ENCODE measurements at places on chromosomes 7 and 10.

GRCh38 chr10:4257939-4258465 is 473.0 kb upstream of the KLF6 start:
- no peak for DNase-seq

DNA sequence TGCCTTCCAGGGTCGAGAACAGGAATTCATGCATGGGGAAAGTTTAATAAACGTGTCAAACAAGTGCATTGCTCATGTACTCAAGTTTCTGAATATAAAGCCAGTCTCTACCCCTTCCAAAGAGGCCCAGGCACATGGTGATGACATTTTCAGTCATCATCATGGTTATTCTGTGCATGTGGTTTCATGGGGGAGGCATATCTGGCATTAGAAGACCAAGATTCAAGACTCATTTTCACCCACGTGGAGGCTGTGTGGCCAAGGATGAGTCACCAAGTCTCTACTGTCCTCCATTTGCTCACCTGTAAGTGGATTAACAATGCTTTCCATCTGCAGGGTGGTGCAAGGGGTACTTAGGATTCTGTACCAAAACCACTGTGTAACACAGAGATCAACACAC is 34.0 kb upstream of the CNPY1 start:
- DNase-seq, result no peak

DNA sequence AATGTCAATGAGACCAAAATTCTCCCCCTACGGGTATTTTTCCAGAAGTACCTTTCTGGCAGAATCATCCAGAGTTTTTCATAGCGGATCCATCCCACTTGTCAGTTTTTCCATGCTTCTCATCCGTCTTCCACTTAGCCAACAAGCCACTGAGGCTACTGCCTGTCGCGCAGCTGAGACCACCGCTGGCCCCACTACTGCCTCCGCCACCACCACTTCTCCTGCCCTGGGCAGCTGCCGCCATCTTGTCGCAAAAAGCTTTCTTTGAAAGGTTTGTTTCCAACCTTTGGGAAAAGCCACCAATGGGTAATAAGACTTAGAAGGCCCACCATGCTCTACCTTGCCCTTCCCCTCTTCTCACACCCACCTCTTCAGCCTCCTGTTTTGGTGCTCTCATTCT is 42.1 kb downstream of the ERLIN1 start:
- DNase-seq, result no peak

DNA sequence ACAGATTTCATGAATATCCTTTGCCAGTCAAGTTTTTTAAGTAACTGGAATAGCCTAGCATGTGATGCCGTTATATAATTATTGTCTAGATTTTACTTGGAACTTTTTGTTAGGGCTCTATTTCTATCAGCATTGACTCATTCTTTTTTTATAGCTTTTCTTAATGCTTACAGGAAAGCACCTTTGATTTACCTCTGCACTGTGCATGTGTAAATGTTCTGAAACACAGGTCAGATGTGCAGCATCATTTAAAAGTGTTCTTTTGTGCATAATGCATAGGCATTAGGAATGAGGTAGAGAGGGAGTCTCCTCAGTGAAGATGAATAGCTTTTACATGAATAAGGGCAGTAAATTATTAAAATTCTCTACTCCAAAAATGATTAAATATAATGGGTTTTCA is 669.3 kb upstream of the MBL2 start:
- no peak for DNase-seq

- DNase-seq, result no peak
These were observed 94.7 kb downstream of the LARP4B start for GRCh38 chr10:836782-837181.

DNA sequence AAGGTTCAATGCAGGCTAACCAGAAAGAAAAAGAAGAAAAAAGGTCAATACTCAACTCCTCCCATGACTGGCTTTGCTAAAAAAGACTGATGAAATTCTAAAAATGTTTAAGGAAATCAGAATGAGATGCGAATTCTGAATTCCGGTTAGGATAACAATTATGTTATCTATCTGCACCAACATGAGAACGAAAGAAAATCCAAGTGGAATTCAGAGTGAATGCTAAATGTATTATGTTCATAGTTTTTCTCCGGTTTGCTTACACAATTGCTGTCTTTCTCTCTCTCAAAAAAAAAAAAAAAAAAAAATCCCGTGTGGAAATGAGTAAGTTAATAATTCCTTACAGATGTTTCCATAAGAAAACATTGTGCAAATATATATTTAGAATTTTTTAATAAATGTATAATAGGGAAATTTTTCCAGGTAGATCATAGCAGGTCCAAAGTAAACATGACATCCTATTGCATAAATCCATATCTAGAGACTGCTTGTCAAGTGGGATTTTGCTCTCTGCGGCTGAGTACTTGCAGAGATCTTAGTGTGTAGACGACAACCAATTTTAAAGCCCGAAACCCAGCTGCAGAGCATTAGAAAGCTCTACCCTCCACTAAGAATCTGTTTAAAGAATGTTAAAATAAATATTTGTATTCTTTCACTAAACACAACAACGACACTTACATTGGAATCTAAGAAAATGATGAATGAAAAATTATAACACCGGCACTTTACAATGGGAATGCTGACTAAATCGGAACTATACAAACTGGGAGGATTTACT is 104.0 kb downstream of the JAZF1 start:
- no peak for DNase-seq

DNA sequence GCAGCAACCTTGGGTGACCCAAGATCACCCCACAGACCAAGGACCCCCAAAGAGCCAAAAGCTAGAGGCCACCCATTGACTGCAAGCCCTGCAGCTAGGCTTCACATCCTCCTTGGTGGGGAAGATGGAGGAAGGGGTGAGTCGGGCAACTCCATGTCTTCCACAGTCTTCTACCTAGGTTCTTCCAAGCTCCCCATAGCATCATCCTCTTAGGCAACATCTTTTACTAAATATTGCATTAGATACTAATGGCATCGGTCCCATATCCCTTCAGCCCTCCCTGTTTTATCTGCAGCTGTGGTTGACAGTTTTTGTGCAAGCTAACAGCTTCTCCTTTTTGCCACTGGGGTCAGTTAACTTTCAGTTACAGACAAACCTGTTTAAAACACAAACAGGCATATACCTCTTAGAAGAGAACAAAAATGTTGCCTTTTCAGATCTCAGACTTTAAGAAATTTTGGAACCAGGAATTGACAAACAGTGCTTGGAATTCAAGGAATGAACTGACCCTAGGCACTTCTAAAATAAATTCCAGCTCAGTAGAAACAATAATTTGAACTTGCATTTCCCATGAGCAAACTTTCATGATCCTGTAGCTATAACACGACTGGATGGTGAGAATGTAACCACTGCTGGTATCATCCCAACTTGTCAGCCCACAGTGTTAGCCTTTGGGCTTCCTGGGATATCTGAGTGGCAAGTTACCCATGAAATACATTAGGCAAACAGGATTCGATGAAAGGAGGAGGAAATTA is 33.9 kb upstream of the MSMB start:
- no peak for DNase-seq

- DNase-seq, result no peak
These were observed 60.8 kb downstream of the LARP4B start for GRCh38 chr10:870564-871166.

DNA sequence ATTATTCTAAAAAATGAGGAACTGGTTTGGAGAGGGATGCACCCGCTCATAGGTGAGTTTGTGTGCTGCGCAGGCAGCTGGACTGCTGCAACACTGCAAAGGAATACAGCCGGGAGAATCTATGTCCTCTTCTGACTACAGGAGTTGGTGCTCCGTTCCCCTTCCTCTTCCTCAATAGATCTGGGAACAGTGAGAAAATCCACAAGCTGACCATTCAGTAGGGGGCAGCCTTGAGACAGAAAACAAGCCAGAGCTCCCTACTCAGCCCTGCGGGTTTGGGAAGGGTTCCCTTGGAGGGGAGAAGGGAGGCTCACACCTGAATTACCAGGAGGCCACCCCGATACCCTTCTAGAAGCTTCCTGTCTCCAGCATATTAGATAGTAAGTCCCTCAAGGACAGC is 87.3 kb upstream of the FOXI2 start:
- DNase-seq, result no peak

DNA sequence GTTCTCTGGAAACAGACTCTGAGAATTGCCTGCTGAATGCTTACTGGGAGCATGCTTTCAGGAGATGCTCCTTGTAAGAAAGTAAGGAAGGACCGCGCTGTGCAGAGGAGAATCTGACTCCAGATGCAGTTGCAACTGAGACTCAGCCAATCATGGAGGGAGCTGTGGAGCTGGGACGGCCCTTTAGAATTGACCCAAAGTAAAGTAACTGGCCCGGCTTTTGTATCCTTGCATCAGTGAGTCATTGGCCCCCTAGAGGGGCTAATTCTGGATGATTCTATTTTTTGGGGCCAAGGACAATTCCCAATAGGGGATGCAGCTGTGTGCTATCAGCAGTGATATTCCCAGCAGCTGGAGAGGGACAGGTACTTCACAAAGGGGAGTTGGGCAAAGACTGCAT is 170.4 kb downstream of the PTEN start:
- DNase-seq, result no peak

DNA sequence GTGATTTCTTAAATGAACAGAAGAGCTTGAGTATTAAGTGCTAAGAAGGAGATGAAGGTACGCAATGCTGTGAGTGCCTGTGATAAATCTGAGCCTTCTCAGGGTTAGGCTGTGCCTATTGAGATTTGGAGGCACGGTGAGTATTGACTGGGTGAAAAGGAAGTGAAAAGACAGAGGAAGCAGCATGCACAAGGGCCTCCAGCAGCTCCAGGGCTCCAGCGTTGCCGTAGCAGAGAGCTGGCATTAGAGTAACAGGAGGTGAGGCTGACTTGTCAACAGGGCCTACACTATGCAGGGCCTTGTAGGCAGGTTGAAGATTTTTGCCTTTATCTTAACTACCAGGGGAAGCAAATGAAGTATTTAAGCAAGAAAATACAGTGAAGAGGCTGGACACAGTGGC is 54.1 kb upstream of the PDCD4 start:
- DNase-seq, result no peak

- no peak for DNase-seq
These were observed 39.5 kb downstream of the PRKAG2 start for GRCh38 chr7:151837285-151838042.

GRCh38 chr10:6840766-6841165 is 260.7 kb upstream of the PRKCQ start:
- no peak for DNase-seq
